GM03348 (cell line): ENCODE measurements at places on chromosomes 7 and 10.

DNA sequence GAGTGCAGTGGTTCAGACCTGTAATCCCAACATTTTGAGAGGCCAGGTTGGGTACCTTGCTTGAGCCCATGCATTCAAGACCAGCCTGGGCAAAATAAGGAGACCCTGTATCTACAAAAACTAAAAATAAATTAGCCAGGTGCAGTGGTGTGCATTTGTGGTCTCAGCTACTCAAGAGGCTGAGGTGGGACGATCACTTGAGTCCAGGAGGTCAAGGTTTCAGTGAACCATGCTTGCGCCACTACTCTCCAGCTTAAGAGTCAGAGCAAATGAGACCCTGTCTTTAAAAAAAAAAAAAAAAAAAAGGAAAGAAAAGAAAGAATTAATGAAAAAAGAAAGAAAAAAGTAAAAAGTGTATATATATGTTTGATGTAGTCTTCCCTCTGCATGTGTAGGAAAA lies 24.7 kb downstream of the MICU1 start:
- no peak for DNase-seq

- DNase-seq: no peak
Observed at GRCh38 chr10:11838298-11838852, 15.2 kb downstream of the PROSER2 start.

GRCh38 chr10:44969854-44970253 lies 8.8 kb downstream of the DEPP1 start:
- no peak for DNase-seq

DNA sequence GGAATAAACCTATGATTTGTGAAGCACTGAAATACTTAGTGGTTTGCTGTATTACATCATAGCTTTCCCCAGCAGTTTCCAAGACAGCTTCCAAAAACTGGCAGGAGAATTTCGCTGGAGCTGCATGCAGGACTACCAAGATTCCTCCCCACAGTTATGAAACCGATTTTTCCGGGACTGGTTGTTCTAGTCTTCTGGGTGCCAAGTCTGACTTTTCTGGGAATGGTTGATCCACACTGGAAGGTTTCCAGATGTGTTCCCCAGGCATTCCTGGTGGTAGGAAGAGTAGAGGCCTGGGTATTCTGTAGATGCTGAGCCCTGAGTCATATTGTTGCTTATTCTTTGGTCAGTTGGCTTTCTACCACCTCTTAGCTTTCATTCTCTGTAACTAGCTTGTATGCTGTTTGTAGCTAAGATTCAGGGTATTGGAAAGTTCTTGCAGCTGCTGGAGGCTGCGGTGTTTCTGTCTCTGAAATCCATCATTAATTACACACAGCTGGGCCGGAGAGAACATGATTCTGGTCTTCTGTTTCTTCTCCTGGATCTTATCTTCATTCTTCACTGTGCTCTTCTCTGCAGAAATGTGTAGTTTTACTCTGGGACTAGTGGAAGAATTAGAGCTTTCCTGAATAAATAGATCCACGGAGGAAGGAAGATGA lies 6.3 kb downstream of the ABCC2 start:
- DNase-seq: peak; percentile 75

DNA sequence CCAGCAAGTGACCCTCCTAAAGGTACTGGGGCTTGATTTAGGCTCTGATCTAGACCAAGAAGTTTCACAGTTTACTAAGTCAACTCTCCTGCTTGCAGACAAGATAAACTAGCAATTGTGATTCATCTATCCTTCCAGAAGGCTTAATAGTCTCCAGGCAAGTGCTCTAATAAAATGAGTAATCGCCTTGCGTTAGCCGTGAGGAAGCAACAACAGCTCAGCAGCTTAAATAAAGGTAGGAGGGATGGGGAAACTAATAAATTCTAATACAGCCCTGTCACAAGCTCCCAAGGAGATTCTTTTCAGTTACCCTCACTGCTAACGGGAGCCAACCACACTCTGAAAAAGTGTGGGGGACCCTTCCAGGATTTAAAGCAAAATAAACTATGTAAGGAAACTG lies 48.4 kb downstream of the FRMD4A start:
- DNase-seq: peak; percentile 12

DNA sequence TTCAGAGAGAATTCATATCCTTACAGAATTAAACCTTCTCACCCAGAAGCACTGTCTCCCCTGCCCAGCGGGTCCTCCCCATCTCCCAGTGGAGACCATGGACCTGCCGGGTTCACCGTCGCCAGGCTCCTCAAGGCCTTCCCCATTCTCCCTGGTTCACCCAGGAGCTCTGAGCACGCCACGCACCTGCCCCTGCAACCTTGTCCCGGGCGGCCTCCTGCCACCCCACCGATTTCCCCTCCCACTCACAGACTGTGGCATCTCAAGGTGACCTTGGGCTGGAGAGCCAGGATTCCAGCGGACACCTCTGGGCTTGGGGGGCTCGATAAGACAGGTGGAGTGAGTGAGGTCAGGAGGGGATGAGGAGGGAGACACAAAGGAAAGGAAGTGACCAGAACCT lies 135.3 kb downstream of the PTPRN2 start:
- DNase-seq: no peak
